ENCODE measurements at places on chromosomes 11 and 22.

GRCh38 chr11:72613977-72614376, 60.2 kb downstream of the PDE2A start:
- DNase-seq: no peak

DNA sequence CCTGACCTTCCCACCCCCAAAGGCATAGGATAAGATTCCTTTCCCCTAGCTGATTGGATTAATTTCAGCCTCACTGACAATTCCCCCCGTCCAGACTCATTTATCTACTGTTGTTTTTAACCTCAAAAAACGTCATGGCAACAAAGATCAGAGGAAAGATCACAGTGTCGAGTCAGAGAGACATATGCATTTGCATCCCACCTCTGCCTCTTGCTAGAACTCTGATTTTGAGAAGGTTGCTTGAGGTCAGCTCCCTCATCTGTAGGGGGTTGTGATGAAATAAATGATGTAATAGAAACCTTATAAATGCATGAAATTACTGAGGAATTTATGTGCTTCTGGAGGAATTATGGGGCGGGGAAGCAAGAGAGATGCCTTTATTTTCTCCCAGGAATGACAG, 53.3 kb upstream of the SYN3 start:
- no peak for DNase-seq

DNA sequence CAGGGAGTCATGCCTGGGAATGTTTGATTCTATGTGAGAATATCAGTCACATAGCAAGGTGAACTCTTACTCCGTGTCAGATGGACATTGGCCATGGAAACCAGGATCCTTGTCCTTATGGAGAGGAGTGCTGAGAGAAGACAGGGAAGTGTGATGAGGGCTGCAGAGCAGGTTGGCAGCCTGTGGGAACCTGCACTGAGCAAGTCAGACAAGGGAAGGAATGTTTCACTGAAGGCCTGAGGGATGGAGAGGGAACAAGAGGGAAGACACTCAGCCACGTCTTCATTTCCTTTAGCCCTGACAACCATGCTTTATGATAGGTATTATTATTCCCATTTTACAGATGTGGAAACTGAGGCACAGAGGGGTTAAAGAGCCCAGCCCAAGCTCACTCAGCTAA, 38.4 kb upstream of the HORMAD2 start:
- DNase-seq: no peak

- no peak for DNase-seq
These were observed 20.3 kb upstream of the VPS37C start for GRCh38 chr11:61181489-61181888.
